ENCODE measurements at places on chromosomes 11 and 22. TPM values are rescaled to one million over a fixed set of nuclear protein-coding genes. Genes with fewer than 3 reads are reported as not detected.

BTBD18 gene
- not detected for total RNA-seq

HTR3A gene
- not detected for total RNA-seq

NRXN2 gene
- total RNA-seq = 7.7 TPM

FAM181B gene
- not detected for total RNA-seq

SOX6 gene
- total RNA-seq = not detected

- H3K4me1 ChIP-seq = peaks cover 13% of the 10 kb centered on the region
- H3K27me3 ChIP-seq = peaks cover 5% of the 10 kb centered on the region
- peaks cover 7% of the 10 kb centered on the region for H3K36me3 ChIP-seq
- peak; percentile 33 for DNase-seq
- no peak overlapping the region for H3K27ac ChIP-seq
Measured at GRCh38 chr11:45182902-45183301, 36.5 kb downstream of the PRDM11 start.

GRCh38 chr22:22110548-22111266 lies 128.1 kb upstream of the TOP3B start:
- peaks cover 11% of the 10 kb centered on the region for H3K4me1 ChIP-seq
- peak overlapping the region; percentile 24 for H3K27ac ChIP-seq
- H3K4me3 ChIP-seq = no peak overlapping the region
- DNase-seq = peak; percentile 53

- H3K27ac ChIP-seq = no peak overlapping the region
- no peak for DNase-seq
- no peaks in the 10 kb centered on the region for H3K27me3 ChIP-seq
Measured at GRCh38 chr22:44815099-44816070, 63.0 kb downstream of the ARHGAP8 start.

- no peak for DNase-seq
- peaks cover 53% of the 10 kb centered on the region for H3K4me1 ChIP-seq
- peak overlapping the region; percentile 42 for H3K4me3 ChIP-seq
- no peaks in the 10 kb centered on the region for H3K27me3 ChIP-seq
- peak overlapping the region; percentile 60 for H3K27ac ChIP-seq
Measured at GRCh38 chr22:50525858-50526107, 385 bp upstream of the SCO2 start.

GRCh38 chr11:498297-499181 lies 8.5 kb downstream of the RNH1 start:
- DNase-seq = no peak
- H3K27ac ChIP-seq = no peak overlapping the region
- peaks cover 62% of the 10 kb centered on the region for H3K36me3 ChIP-seq
- H3K4me3 ChIP-seq = no peak overlapping the region
- H3K27me3 ChIP-seq = no peaks in the 10 kb centered on the region
- peaks cover 15% of the 10 kb centered on the region for H3K4me1 ChIP-seq

GRCh38 chr22:42623756-42624441 lies 9.2 kb upstream of the POLDIP3 start:
- peaks cover 10% of the 10 kb centered on the region for H3K4me1 ChIP-seq
- H3K27ac ChIP-seq = no peak overlapping the region
- no peaks in the 10 kb centered on the region for H3K27me3 ChIP-seq

DNA sequence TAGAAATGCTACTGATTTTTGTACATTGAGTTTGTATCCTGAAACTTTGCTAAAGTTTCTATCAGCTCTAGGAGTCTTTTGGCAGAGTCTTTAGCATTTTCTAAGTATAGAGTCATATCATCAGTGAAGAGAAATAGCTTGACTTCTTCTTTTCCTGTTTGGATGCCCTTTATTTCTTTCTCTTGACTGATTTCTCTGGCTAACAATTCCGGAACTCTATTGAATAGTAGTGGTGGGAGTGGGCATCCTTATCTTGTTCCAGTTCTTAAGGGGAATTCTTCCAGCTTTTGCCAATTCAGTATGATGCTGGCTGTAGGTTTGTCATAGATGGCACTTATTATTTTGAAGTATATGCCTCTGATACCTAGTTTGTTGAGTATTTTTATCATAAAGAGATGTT lies 197.7 kb downstream of the AASDHPPT start:
- no peaks in the 10 kb centered on the region for H3K36me3 ChIP-seq
- no peaks in the 10 kb centered on the region for H3K27me3 ChIP-seq
- H3K4me1 ChIP-seq = no peaks in the 10 kb centered on the region

Measured in natural killer cell (primary cell).